Substantia nigra (tissue), 51 donors: ENCODE measurements at places on chromosomes 3 and 15.

DNA sequence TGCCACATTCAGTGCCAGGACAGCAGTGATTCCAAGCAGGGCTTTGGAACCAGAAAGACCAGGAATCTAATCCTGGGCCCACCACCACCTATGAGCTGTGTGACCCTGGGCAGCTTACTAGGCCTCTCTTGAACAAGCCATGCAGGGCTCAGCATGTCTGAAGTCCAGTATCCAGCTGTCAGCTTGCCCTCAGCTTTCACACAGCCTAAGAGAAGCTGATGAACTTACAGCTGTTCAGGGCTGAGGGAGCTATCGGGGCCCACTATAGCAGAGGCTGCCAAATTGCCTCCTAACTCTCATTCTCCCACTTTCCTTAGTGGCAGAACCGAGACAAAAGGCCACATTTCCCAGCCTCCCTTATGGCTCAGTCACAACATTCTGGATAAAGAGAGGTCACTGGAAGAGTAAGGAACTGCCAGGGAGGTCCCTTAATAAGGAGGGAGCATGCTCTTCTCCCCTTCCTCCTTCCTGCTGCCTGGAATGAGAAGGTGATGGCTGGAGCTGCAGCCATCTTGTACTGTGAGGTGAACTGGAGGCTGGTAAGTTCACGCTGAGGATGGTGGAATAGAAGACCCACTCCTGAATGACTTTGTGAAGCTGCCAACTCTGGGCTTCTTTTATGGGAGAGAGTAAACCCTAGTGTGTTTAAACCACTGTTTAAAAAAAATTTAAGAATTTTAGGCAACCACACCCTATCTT is 34.5 kb downstream of the FEM1B start:
- no peak for DNase-seq

DNA sequence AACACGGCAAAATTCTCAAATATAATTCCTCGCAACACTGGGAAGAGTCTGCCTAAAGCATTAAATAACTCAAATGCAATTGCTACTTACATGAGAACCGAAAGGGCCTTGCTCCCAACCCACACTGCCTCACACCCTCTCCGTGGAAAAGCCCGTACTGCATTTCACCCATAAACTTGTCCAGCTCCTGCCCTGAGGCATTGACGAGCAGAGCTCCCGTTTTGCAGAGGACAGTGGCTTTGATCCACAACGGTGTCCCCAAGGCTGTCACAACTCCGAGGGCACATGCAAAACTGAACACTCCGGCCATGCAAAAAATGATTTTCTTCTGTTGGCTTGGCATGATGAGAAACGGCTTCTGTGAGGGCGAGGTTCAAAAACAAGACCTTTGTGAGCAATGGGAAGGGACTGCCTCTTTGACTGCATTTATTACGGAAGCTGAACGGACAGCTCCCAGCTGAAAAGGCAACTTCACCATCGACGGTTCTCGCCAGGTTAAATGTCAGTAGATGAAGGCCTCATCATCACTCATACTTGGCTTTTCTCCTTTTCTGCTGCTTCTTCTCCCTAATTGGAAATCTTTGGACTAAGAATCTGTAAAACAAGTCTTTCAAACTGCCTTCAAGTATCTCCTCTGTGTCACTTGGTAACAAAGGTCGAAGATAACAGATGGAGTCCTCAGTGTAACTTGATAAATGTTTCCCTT is at the start of gene CLRN1:
Gene CLRN1 (minus strand): TSS at position 362 of the 706 bp plus-strand sequence. CDS start 19 bp downstream, at position 343.
- DNase-seq = no peak

GRCh38 chr15:95922431-95922830 is 408.1 kb upstream of the NR2F2 start:
- no peak for DNase-seq

GRCh38 chr15:63023351-63023945 is 19.1 kb upstream of the TPM1 start:
- DNase-seq = no peak

- no peak for DNase-seq
Observed at GRCh38 chr15:38474155-38474757, 20.3 kb downstream of the FAM98B start.

- no peak for DNase-seq
Observed at GRCh38 chr3:191336833-191337232, 6.5 kb upstream of the UTS2B start.

GRCh38 chr15:19973718-19974117 is 567.9 kb downstream of the GOLGA6L6 start:
- no peak for DNase-seq

- no peak for DNase-seq
Observed at GRCh38 chr15:74823324-74823723, 3.1 kb upstream of the CPLX3 start.

- no peak for DNase-seq
Observed at GRCh38 chr3:135897715-135898114, 67.8 kb upstream of the PPP2R3A start.

GRCh38 chr3:191848818-191849217 is 387.9 kb downstream of the PYDC2 start:
- no peak for DNase-seq

DNA sequence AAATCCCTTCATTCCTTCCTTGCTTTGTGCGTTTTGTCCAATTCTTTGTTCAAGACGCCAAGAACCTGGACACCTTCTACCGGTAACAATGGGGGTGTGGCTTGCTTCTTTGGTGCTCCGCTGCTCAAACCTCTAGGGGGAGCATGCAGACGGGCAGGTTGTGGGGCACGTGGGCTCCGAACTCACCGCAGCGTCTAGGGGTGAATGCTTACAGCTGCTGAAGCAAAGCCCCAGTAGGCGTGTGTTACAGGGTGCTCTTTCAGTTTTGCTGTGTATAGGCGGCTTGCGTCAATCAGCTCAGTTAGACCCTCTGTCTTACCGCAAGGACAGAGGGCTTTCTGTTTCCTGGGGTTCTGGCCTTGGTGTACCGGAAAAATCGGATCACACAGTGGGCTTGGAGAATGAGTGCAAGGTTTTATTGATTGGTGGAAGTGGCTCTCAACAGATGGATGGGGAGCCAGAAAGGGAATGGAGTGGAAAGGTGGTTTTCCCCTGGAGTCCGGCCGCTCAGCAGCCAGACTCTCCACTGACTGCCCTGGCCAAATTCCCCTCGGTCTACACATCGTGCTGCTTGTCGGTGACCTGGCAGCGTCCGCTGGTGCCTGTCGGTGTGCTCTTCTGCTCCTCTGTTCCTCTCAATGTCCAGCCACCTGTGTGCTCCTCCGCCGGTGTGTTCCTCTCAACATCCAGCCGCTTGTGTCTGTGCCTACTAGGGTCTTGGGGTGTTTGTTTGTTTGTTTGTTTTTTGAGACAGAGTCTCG is 1.2 kb upstream of the LRRC34 start:
- no peak for DNase-seq

- no peak for DNase-seq
Observed at GRCh38 chr3:146313031-146313745, 62.3 kb upstream of the PLSCR4 start.

- DNase-seq = no peak
Observed at GRCh38 chr15:57190208-57190607, 186.1 kb upstream of the CGNL1 start.

DNA sequence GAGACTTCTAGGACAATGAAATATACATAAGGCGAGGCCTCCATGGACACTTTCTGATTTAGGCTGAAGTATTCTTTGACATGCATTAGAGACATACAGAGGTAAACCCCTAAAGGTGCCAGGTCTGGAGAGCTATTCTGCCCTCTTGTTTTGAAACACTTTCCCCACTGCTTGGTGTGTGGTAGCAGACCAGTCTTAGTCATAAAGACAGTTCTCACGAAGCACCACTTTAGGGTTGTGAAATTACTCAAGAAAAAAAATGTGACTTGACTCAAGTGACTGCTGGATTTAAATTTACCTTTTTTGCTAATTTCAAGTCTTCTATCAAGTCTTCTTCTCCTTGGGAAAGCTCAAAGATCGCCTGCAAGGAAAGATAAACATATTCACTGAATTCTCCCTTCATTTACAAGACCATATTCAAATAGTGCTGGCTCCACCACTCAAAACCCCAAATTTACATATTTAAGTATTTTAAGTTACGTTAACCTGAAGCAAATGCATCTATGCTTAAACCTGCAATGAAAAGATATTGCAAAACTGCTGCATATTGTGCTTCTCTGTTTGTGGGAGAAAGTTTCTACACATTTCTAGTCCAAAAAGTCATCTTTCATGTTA is 48.4 kb downstream of the ARHGEF3 start:
- no peak for DNase-seq

- no peak for DNase-seq
Observed at GRCh38 chr3:196207833-196208607, 3.2 kb downstream of the ZDHHC19 start.

- DNase-seq = no peak
Observed at GRCh38 chr15:66483131-66483566, 14.4 kb downstream of the SNAPC5 start.

GRCh38 chr15:81780966-81781365 is 264.9 kb downstream of the MEX3B start:
- no peak for DNase-seq

- DNase-seq = no peak
Observed at GRCh38 chr15:81292523-81293001, 31.4 kb downstream of the STARD5 start.

- no peak for DNase-seq
Observed at GRCh38 chr15:99467338-99467720, 98.5 kb upstream of the MEF2A start.

GRCh38 chr3:178969004-178969700 is 102.5 kb downstream of the ZMAT3 start:
- no peak for DNase-seq

DNA sequence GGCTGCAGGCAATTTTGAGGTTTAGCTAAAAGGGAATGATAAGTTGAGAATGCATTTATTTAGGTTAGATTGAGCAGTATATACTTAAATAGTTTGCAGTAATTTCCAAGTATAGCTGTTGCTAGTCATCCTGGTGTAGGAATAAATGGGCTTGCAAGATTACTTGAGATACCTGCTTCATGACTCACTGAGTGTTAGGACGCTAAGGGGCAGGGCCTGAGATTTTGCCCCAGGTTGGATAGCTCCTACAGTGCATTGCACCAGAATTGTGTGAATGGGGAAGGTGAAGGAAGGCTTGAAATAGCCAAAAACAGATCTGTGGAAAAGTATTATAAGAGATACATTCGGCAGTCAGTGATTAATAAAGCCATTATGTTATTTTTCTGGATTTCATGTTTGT is 72.8 kb downstream of the KCNH8 start:
- no peak for DNase-seq

DNA sequence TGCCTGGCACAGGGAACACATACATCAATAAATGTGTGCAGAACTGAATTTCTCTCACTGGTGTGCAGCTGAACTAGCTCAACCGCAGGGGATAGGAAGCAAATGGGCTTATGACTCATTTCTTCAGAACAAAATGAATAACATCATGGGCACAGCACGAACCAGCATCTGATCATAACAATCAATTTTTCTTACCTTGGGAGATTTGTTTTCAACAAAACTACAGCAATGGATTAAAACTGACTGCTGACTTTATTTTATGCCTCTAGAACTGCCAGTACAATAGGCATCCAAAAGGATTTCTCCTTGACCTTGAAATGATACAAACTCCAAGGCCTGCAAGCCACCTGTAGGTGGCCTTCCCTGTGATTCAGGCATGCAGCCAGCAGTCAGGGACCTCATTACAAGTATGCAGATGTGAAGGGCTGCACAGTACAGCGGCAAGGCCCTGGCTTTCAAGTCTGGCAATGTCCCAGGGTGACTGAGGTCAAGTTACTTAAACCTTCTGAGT is 26.1 kb downstream of the TAMM41 start:
- DNase-seq = no peak

DNA sequence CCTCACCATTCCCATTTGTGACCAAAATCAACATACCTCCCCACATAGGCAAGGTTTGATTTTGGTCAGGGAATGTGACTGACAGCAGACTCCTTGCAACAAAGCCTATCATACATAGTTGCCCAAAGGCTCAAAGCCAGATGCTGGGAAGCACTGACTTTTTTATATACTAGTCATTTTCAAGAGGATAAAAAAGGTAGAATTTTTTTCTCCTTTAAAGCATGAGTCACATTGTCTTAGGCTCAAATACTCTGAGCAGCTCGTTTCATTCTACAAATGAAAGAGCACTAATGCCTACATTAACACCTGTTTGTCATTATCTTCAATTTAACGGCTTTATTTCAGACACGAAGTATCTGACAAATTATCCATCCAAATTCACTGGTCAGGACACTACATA is 36.2 kb downstream of the ICE2 start:
- DNase-seq = no peak

- no peak for DNase-seq
Observed at GRCh38 chr15:92683511-92683834, 27.9 kb upstream of the FAM174B start.

DNA sequence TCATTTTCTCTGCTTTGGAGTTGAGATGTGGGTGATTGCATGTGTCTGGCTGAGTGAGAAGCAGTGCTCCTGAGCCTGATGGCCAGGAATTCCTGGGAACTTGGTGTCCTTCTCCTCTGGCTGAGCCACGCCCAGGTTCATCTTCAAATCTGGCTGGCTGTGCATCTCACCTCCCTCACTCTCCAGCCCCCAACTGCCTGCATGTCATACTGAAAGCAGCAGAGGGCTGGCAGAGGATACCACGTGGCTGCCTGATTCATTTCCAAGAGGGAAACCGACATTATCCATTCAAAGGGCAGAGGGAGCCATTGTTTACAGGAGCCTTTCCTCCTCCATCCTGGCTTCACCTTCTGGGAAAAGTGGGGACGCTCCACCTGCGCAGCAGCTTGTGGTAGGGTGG is 57.4 kb downstream of the ABHD5 start:
- no peak for DNase-seq

DNA sequence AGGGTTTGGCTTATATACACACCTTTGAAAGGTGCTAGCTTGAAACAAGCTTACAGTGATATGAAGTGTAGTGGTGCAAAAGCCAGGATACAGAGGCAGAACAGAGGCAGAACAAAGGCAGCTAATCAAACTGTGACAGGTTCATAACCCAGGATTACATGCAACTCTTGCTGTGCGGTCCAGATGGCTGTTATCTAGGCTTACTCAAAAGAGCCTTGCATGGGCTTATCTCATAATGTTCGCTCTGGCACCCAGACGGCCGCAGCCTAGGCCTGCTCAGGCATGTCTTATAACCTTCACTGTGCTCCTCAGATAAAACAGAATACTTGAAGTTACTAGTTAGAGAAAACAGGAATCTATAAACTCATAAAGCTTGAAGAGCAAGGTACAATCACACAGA is 22.8 kb upstream of the NOX5 start:
- DNase-seq = no peak

- DNase-seq = no peak
Observed at GRCh38 chr3:55483196-55484095, 3.7 kb downstream of the WNT5A start.

DNA sequence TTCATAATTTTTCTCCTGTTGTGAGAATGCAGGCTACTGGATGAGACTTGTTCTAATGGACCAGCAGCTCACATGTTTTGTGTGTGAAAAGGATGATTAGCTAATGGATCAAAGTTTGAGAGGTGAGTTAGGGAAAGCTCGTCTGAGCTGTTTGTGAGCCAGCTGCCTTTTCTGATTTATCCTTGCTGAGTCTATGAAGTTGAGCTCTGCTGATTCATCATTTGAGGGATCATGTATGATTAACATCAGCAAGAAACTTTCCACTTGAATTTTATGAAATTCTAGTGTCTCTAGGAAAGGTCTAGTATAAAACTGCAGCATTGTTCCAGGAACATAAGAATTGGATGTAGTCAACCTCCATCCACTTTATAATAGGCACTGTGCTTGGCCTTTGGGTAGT is 698.7 kb downstream of the NTRK3 start:
- DNase-seq = no peak
